M059J (cell line): ENCODE measurements at places on chromosomes 13 and 19.

GRCh38 chr19:10226021-10226375, 5.1 kb downstream of the S1PR2 start:
- DNase-seq: no peak

GRCh38 chr19:1423436-1424191, 14.6 kb upstream of the RPS15 start:
- no peak for DNase-seq

GRCh38 chr13:113364311-113364889, 470 bp upstream of the GRTP1 start:
- no peak for DNase-seq

DNA sequence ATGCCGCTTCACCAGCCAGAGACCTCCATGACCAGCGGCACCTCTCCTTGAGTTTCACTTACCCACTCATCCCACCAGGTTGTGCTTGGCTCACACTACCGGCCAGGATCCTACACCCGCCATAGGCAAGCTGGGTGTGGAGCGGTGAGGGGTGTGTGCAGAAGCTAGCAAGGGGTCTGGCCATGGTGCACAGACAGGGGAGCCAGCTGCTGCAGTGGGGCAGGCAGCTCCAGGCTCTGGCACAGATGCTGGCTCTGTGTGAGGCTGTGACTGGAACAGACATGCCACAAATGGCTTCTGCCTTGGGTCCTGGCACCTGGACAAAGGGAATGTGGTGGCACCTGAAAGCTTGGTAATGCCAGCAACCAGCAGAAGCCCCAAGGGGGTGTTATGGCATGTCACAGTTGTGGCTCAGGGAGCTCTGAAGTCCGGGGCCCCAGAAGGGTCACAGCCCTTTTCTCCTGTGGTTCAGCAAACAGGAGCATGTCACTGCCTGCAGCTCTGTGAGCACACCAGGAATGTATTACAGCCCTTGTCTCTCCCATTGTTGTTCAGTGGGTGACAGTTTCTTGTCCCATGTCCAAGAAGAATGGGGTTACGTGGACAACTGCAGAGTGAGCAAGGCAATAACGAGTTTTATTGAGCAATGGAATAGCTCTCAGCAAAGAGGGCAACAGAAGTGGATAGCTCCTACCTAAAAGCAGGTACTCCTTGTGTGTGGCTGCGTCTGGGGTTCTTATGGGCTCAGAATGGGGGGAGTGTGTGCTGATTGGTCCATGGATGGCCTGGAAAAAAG, 2791.0 kb upstream of the PCDH20 start:
- DNase-seq: peak; percentile 2

- DNase-seq: no peak
Observed at GRCh38 chr19:12885749-12886650, 1.0 kb downstream of the KLF1 start.

DNA sequence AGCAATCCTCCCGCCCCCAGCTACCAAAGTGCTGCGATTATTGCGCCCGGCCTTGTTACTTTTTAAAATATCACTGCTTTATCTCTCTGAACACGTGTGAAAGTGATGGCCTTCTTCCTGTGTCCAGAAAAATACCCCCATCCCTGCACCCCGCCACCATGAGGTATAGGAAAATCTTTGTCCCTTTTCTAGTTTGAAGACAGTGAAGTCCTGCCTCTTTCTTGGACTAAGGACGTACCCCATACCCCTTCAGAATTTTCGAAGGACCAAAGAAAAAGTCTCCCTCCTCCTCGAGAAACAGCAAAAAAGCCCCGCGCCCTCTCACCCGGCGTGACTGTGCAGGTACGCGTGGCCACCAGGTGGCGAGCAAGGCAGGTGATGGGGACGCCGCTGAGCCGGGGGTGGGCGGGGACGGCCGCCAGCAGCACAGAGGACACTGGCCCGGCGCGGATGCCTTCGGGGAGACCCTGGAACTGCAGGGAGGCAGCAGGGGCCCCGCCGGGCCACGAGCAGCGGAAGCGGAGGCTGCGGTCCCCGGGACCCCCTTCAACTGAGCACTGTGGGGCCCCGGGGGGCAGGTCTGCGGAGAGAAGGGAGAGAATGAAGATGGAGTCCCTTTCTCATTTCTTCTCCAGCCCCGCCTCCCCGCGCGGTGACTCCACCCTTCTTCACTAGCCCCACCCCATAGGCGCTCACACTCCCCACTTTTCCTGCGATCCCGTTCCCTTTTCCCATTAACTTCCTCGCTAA, 3.2 kb downstream of the VSIG10L start:
- DNase-seq: peak; percentile 69

DNA sequence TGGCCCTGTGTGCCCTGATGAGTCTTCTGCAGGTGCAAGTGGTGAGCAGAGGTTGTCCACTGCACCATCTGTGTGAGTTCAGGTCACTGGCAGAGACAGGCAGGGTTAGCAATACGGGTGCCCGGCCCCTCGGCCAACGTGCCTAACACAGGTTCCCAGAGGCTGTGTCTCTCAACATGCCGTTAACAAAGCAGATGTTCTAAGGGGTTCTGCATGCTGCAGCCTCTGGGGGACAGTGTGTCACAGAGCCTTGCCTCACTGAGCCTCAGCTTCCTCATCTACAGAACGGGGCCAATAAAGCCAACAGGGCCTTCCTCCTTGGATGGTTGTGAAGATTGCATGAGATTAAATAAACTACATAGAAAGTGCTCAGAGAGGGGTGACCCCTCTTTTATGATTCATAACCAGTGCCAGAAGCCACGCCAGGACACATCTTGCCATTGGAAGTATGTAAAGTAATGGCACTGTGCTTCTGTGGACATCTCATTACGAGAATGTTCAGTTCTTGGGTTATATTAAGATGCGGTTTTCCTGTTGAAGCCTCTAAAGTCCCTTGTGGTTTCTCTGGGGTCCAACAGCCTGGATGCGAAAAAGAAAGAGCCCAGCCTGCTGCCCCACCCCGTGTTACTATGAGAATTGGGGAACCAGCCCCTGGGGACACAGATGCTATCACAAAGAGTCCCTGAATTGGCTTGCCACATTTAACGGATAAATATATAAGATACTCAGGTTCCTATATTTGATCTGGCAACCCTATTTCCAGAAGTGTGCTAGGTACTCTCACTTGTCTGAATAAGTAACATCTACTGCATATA, 11.2 kb upstream of the ARHGEF18 start:
- DNase-seq: no peak

GRCh38 chr19:4068047-4068966, 1.6 kb upstream of the ZBTB7A start:
- no peak for DNase-seq

DNA sequence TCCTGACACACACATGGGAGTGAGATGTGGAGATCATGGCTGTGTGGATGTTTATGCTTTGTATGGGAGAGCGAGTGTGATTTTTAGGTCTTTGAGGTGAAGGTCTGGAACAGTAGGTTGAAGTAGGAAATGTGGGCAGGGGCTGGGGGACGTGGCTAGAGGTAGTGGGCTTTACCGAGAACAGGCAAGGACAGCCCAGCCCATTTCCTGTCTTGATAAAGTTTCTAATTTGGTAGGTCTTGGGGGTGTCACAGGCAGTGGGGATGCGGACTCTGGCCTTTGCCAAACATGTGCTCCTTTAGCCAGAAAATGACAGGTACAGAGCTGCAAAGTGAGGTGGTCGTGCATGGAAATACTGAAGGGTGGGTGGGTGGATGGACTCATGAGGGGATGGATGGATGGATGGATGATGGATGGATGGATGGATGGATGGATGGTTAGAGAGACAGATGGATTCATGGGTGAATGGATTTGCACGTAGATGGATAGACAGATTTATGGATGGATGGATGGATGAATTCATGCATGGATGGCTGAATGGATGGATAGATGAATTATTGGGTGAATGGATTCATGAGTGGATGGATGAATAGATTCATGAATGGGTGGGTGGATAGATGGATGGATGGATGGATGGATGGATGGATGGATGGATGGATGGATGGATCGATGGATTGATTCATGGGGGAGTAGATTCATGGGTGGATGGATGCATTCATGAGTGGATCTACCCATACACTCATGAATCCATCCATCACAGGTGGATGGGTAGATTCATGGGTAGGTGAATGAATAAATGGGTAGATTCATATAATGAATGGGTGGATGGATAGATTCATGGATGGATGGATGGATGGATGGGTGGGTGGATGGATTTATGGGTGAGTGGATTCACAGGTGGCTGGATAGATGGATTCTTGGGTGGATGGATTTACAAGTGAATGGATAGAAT, 69.3 kb upstream of the USE1 start:
- no peak for DNase-seq

DNA sequence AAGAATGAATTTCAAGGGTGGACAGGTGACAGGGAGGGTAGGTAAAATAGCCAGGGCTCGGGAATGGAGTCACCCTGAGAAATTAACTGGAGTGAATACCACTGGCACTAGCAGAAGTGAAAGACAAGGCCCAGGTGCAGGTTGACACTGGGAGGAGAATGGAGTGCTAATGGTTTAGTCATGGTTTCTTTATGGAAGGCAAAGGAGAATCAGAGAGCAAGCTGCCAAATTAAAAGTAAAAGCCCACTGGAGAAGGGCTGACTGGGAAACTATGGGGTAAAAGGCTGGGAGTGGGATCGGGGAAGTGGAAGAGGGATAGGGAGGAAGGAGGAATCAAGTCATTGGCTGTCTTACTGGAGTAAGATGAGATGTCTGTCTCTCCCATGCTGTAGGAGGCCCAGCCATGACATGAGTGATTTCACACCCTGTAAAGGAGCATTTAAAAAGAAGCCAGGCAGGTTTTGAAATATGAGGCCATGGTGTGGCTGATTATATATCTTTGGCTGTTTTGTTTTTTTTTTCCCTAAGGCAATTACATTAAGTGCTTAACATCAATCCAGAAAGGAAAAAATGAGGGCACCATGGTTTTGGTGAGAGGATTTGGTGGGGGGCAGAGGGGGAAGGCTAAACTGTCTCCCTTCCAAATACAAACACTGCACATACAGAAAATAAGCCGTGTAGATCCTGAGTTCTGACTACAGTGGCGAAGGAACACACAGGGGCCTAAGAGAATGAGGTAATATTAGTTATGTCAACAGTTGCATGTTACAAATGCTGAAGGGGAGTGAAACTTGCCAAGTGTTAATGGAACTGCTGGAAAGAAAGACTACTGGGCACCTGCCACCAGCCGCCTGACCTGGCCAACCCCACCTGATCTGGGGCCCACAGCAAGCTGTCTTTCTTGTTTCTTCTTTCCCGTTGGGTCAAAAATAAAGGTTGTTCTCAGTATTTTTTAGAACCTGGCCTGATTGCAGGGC, 183.5 kb upstream of the TSC22D1 start:
- peak; percentile 18 for DNase-seq

DNA sequence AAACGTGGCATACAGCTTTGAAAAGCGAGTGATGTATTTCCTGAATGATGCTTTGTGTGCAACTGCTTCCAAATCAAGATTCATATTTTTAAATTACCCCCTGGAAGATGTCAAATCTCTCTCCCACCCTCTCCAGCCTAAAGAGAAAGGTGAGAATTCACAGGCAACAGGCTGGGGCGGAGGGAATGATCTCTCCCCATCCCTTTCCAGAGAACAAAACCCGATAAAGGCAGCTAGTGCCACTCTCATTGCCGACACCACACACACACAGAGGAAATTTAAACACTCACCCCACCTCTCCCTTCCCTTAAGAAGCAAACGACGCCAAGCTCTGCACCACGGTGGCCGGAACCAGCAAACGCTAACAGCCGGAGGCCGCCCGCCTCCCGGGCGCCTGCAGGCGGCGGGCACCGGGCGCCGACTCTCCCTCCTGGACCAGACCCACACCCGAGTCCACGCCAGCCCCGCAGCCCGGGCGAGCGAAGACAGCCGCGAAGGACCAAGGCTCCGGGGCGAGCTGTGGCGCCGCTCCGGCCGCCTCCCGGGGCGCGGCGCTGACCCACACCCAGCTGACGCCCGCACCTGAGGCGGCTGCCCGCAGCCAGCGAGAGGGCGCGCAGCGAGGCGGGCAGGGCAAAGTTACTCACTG, 477 bp downstream of the LNX2 start:
- peak; percentile 43 for DNase-seq

DNA sequence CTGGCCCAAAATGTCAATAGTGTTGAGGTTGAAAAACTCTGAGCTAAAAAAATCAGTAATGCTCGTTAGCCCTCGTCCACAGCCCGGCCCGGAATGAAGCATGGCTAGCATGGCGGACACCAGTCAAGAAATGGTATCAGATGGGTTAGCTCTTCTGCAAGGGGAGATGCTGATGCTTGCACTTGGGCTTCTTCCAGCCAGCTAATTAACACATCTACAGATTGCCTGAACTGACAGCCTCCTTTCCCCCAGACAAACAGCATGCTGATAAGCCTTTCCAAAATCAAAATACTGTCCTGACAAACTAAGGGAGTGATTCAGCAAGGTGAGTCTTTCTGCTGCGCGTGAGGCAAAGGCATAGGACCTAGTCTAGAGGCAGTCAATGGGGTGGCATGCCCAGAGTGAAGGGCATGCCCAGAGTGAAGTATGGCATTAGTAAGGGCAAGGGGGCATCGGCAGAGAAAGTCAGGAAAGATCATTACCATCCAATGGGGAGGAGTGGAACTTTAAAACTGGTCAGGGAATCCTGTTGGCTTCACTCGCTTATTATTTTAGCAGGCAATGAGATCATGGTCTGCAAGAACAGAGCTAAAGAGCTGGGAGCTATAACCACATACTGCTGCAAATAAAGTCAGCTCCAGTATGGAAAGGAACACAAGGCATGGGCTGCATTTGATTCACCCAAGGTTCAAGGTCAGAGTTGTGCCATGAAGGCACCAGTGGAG, 30.2 kb upstream of the UBE2L5 start:
- no peak for DNase-seq

DNA sequence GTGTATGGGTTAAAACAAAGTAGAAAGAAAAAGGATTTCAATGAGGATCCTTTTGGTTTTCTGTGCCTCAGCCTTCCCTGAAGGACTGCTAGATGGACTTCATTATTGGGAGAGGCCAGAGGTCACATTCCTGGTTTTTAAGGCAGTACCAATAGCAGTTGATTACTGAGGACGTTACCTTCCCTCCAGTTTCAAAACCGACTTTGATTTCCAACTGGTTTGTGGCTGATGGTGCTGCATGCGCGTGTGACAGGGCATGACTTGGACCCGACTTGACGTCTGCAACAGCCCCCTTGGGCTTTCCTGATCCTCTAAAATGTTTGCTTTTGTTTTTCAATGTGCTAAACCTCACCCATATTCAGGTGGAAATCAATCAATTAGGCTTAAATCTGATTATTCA, 314.3 kb upstream of the ARGLU1 start:
- DNase-seq: no peak

GRCh38 chr13:103303078-103303651, 236.9 kb upstream of the SLC10A2 start:
- DNase-seq: no peak

DNA sequence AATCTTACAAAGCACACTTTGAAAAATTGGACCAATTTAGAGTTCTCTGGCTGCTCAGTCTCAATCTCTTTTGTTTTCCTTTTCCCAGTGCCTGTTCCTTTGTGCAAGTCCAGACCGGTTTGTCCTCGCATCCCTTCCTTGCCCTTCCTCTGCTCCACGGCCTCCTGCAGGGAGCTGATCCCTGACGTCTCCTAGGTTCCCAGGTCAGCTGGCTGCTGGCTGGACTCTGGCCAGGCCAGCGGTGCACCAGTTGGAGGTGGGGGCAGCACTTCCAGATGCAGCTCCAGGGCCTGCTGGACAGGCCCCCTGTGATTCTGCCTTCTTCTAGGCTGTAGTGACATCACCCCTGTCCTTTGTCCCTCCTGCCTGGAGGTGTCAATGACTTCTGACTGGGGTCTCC, 44.0 kb upstream of the KPNA3 start:
- DNase-seq: no peak

GRCh38 chr19:29001141-29001581, 211.8 kb downstream of the UQCRFS1 start:
- no peak for DNase-seq

GRCh38 chr13:66977161-66977560, 253.0 kb downstream of the PCDH9 start:
- DNase-seq: no peak
